Activated effector memory CD4-positive, alpha-beta T cell treated with anti-CD3 and anti-CD28 coated beads, Interleukin-2, amount 50 U/mL, for 16 hours (primary cell): ENCODE measurements at places on chromosomes 5 and 9.

GRCh38 chr9:89418882-89419640 is 78.9 kb downstream of the SEMA4D start:
- DNase-seq: peak; percentile 89

- DNase-seq: no peak
These were observed 11.6 kb downstream of the RAI14 start for GRCh38 chr5:34667705-34668104.

DNA sequence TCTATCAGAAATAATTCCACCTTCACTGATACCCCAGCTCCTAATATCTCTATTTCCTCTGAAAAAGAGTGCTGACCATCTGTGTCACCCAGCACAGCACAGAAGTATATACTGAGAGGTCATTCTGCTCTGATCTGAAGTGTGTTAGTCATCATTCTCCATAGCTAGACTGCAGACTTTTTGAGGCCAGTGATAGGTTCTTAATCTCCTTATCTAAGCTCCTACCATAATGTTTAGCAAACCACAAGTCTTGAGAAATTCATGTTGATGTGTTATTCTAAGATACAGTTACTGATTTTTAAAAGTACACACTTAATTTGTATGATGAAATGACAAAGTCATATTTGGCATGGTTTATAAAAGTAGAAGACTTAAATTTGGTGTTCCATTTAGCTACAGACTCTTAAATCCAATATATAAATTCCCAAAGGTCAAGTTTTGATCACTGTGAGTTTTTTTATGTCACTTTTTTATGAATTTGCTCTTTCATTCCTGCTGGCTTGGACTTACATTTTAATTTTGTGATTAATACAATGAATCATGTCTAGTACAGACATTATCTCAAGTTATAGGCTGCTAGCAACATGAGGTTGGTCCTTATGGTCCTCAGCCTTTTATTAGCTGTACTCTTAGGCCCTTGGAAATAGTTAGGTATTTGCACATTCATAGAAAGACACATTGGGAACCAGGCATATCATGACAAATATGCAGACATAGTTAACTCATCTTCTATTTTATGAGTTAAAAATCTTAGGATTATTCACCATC is 380.8 kb downstream of the EBF1 start:
- no peak for DNase-seq

DNA sequence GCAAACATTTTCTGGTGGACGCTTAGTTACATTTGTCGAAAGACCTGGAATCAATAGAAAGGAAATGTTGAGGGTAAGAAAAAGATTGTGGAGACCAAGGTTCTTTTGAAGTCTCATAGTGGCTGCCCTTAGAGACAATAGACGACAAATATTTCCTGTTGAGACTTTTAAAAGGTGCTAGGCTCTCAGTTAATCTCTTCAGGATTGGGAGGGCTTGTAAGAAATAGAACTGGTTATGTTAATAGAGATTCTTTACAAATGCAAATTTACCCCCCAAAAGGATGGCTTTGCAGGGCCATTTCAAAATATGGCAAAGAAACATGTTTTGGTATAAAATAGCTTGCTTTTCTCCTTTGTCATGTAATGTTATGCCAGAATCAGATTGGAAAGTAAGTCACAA is 428.2 kb upstream of the CTNND2 start:
- DNase-seq: no peak

GRCh38 chr9:123985869-123986268 is 25.7 kb upstream of the LHX2 start:
- DNase-seq: no peak

DNA sequence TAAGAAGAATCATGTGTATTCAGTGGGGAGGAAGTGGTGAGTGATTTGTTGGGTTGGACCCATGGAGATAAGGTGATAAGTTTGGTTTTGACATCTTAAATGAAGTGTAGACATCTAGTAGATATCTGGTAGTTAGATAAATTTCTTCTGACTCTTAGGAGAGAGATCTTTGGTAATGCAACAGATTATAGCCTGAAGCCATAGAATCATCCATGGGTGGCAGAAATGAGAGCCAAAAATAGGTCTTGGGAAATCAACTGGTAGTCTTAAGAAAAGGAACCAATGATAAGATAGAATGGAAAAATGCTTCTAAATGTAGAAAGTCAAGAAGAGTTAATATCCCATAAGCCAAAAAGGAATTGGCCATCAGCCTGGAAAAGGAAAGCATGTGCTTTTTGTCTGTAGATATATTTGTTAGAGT is 532.7 kb upstream of the GRAMD2B start:
- no peak for DNase-seq

DNA sequence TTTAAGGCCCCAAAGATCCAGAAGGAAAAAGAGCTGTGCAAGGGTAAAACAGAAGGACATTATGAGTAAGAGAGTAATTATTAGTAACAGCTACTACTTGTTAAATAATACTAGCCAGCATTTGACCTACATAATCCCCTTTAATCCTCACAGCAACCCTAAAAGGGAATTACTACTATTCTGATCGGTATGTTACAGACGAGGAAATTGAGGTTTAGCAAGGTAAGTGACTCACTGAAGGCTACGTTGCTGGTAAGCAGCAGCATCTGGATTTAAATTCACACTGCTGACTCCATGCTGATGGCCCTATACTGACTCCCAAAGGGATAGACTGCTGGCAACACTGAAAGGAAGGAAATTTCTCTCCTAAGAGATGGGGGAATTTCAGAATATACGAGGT is 3.7 kb upstream of the FSD1L start:
- no peak for DNase-seq

GRCh38 chr5:83740741-83741140 is 20.1 kb upstream of the HAPLN1 start:
- DNase-seq: no peak

GRCh38 chr5:61327760-61328753 is 4.0 kb upstream of the ZSWIM6 start:
- DNase-seq: no peak

GRCh38 chr5:66960369-66961137 is 236.0 kb downstream of the CD180 start:
- DNase-seq: no peak

DNA sequence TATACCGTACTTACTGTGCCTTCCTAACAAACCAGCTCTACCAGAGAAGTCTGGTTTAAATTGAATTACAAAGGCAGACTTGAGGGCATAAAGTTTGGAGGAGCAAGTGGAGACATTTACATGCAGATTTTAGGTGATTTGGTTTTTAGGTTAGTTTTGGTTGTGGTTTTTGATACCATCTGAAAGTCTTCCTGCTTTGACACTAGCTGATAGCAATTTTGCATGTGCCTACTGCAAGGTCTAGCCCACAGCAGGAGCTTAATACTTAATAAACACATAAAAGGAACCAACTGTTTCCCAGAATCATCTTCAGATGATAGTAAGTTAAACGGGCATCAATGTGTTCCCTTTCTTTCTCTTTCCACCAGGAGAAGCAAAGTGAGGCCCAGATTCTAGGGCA is 3.4 kb upstream of the ESM1 start:
- DNase-seq: no peak

GRCh38 chr9:1653282-1653681 is 361.9 kb upstream of the SMARCA2 start:
- DNase-seq: no peak

DNA sequence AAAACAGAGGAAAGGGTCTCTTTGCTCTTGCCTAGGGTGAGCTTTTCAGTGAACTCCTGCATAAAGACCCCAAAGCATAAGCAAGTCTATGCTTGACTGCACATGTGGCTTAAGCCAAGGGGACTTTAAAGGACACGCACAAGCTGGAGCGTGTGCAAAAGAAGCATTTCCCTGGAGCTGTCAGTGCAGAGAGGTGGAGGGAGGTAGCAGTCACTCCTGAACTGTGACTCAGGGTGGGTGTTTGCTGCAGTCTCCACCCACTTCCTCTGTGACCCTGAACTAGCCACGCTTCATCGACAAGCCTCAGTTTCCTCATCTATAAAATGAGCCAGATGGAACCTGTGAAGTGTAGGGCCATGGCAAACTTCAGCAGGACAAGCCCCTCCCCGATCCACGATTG is 72.4 kb downstream of the PDZD2 start:
- no peak for DNase-seq

DNA sequence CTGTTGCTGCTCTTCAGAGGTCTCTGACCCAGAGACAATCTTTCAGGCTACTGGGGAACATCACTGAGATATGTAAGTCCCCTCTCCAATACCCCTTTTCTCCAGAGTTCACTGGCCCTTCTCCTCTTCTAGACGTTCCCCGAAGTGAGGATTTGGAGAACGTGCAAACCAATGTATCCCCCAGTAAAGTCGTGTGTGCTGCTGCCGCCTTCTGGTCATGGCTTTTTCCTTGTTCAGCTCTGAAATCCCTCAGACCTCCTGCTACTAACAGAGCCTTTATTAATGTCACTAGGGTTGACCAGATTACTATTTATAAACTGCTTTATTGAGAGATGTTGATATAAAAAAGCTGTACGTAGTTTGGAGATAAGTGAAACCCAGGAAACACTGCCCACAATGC is 1028.6 kb downstream of the CDH9 start:
- no peak for DNase-seq

DNA sequence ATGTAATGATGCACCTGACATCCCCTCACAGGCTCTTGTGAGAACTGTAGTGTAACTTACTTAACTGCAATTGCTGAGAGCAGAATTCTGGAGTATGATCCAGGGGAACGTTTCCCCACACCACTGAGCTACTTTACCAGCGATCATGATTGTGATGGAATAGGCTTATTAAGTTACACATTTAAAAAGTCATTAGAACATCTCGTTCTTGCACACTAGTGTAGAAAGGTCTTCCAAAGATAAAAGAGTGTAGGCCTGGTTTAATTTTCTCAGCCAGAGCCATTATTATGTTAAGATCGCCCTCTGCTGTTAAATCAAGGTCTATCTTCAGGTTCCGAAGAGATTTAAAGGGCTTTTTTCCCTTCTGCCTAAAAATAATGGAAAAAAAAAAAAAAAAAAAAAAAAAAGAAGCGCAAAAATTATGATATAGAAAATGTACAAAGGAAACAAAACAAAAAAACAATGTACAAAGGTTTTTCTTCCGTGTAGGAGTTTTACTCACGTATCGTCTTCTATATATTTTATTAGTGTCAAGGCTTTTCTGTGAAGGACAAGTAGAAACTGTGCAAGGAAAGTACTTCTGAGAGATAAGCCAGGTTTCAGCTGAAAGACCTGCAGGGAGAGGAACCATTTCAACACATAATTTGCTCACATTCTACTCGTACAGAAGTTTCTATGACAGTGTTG is 18.6 kb upstream of the MOB3B start:
- DNase-seq: no peak

- no peak for DNase-seq
These were observed 221.7 kb downstream of the DIRAS2 start for GRCh38 chr9:90420768-90421513.

DNA sequence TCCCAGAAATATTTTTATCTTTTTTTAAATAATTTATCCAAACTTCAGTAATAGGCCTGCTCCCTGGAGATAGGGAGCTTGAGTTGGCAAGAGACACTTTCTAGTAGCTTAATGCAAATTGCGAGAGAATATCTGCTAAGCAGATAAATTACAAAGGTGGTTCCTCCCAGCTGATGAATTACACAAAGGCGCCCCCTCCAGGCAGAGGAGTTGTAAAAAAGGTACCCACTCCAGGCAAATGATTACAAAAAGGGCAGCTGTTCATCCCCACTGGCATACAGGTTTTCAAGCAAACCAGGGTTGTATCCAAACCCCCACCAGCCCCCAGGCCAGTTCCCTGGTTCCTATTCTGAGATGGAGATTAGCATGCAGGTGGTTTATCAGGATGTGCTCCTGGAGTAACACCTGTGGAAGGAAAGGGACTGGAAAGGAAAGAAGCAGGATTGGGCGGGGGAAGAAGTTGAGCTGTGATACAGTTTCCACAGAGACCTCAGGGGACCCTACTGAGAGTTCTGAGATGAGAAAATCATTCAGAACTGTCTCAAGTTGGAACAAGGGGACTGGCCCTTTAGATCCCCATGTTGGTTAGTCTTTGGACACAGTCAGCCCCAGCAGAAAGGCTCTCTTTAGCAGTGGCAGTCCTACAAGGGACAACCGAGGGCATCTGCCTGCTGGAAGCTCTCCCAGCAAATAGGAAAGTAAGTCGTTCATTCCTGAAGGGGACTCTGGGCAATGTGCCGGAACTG is 25.5 kb downstream of the ESM1 start:
- DNase-seq: no peak

DNA sequence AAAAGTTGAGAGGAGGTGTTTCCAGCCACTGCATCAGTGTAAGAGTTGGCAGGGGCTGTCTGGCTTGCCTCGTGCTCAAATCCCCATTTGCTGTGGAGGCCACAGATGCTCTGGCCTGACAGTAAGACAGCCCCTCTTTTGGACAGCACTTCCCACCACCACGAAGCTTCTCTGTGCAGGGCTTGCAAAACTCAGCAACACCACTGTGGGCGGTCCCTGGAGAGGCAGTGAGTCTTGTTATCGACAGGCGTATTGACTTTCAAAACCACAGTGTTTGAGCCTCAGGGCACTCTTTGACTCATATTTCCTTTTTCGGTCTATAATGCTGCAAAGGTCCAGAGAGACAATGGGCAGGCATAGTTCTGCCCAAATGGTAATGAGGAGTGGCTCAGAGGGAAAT is 539.5 kb downstream of the EBF1 start:
- no peak for DNase-seq

DNA sequence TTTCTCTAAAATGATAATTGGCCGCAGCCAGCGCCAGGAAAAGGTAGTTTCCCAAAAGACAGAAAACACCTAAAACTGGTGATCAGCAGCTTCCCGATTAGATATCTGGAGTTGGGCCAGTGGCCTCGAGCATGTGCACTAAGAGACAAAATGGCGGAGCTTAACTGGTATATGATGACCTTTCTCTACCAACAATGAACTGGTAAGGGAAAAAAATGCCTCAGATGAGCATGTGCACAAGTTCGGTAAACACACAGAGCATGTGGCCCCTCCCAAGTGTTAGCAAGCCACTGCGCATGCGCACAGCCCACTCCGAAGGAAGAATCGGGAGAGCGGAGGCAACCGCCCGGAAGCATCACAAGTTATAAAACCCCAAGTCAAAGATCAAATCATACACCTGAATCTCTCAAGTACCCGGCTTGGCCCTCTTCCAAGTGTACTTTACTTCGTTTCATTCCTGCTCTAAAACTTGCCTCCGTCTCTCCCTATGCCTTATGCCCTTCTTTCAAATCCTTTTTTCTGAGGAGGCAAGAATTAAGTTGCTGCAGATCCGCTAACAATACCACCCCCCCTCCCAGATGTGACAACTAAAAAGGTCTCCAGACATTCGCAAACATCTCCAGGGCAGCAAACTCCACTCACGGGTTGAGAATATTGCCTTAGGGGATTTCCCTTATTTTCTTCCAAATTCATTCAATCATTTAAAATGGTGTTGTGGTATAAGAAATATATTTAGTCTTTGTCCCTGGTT is 15.0 kb upstream of the PTBP3 start:
- DNase-seq: peak; percentile 89

DNA sequence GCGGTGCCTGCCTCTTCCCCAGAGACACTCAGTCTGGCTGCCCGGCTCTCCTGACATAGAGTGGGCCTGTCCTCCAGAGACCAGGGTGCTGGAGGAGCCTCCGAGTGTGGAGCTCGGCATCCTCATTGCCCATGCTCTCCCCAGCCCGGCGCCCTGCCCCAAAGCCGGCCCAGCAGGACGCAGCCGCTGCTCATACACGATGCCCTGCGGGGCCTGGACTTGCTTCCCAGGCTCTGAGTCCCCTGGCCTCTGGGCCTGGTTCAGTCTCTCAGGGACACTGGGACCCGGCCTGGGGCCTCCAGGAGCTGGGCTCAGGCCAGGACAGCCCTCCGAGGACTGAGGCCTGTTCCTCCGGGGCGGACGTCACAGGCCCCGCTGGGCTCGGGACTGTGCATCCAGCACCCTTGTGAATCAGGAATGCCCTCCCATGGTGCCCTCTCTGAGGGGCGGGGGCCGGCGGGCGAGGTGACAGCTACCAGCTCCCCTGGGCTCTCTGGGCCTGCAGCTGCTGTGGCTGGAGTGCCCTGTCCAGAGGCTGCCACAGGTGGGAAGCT is 23.2 kb downstream of the TPPP start:
- peak; percentile 61 for DNase-seq
